ENCODE measurements at places on chromosomes 11 and 22. TPM values are rescaled to one million over a fixed set of nuclear protein-coding genes. Genes with fewer than 3 reads are reported as not detected.

The RASGRP2 gene
- total RNA-seq: 28.1 TPM

The ZBTB16 gene
- 130 TPM for total RNA-seq

- DNase-seq: no peak
Observed at GRCh38 chr11:131954146-131954545, 583.7 kb downstream of the NTM start.

DNA sequence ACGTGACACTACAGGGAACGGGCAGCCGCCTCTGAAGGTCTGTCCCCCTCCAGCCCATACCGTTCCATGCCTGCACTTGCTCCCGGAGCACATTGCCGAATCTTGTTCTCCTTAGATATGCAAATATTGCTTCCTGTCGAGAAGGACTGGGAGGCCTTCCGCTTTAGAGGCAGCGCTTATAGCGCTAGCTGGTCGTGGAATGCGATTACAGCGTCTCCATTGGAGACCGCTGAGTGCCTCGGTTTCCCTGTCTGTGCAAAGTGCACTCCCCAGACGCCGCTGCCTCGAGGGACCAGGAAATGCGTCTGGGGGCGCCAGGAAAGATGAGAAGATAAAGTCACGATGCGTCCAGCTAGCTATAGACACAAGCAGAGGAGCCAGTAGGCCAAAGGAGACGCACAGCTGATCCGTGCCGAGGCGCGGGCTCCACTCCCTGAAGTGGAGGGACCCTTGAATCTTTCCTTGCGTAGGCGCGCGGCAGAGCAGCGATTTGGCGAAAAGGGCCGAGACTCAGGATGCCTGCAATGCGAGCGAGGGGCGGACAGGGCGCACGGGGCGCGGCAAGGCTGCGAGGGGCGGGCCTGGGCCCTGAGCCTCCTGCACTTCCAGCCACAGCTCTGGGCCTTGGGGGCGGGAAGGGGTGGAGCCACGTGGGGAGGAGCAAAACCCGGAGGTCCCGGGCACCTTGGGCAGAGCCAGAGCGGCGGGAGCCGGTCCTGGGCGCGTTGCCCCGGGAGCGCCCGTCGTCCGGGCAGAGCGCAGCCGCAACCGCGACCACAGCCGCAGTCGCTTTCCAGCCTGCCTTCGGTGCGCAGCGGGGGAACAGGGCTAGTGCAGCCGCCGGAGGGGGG lies at the start of gene RASSF10:
Gene RASSF10 (plus strand): TSS at position 692 of the 851 bp plus-strand sequence. CDS start 261 bp downstream, outside the sequence.
- peak; percentile 78 for DNase-seq

DNA sequence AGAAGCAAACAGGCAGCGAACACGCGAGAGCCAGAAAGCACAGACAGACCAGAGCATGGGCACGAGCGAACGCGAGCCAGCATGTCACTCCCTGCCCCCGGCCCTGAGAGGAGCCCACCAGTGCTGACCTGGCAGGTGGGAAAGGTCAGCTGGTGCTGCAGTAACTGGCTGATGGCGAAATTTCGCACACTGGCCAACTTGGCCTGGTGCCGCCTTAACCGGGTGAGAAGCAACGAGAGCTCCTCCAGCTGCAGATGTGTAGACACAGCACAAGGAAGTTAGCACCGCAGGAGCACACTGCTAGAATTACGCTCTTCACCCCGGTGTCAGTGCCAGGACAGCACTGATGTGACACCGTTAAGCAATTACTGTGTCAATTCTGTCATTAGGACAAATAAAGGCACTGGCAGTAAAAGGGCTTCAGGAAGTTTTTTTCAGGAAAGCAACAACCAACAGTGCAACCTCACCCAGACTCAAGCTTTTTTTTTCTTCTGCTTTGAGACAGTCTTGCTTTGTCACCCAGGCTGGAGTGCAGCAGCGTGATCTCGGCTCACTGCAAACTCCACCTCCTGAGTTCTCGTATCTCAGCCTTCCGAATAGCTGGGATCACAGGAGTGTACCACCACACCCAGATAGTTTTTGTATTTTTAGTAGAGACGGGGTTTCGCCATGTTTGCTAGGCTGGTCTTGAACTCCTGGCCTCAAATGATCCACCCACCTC lies 76.8 kb downstream of the C11orf58 start:
- peak; percentile 78 for DNase-seq

- no peak for DNase-seq
Observed at GRCh38 chr11:67024410-67024809, 1.5 kb downstream of the SYT12 start.

GRCh38 chr11:118287006-118287405 lies 17.5 kb upstream of the CD3E start:
- DNase-seq: no peak

DNA sequence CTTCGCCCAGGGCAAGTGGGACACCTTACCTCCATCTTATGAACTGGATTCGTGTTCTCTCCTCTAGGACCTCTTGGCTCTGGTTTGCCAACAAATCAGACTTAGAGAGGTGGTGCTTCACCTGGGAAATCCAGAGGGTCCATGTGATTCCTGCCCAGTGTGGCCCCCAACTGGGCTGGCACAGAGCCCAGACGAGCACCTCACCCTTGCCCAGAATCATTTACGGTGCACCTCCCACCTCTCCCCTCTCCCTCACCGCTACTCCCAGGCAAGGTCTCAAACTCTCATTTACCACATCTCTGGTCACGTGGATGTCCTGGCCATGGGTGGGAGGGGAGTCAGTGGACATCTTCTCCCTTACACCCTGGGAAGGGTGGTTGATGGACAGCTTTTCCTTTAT lies 1.1 kb downstream of the SPATA19 start:
- no peak for DNase-seq

DNA sequence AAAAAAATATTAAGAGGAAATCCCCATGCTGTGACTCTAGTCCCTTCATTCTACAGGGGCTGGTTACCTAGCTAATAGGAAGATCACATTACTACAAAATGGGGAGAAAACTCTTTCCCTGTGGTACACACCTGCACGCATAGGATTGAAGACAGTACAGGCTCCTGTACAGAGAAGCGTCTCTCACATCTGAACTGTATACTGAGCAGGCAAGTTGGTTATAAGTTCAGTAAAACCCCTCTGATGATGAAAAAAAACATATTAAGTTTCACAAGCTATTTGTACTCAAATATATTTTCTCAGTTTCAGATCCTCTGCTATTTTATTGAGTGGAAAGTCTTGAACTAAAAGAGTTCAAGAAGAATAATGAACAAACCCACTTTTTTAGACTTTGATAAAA lies 156.9 kb upstream of the HSD17B12 start:
- no peak for DNase-seq

GRCh38 chr11:559712-560304 lies 730 bp downstream of the LMNTD2 start:
- no peak for DNase-seq

GRCh38 chr11:100932474-100933100 lies 197.0 kb downstream of the PGR start:
- no peak for DNase-seq
